Bronchial smooth muscle cell (primary cell): ENCODE measurements at places on chromosomes 6 and 20. TPM values are rescaled to one million over a fixed set of nuclear protein-coding genes. Genes with fewer than 3 reads are reported as not detected.

Gene RAB44
- under 0.01 TPM in 1 of 2 replicates, not detected in the other for total RNA-seq

Gene EYA4
- total RNA-seq = 13.1 and 37.7 TPM in 2 replicates

Gene FILIP1
- total RNA-seq = 0.16 and 0.52 TPM in 2 replicates

Gene KCNB1
- under 0.01 and 0.17 TPM in 2 replicates for total RNA-seq

Gene BPIFB4
- not detected in 2 replicates for total RNA-seq

Gene RSPO3
- total RNA-seq = 0.77 and 2.7 TPM in 2 replicates
